ENCODE measurements at places on chromosomes 11 and 22.

- DNase-seq = no peak
Measured at GRCh38 chr11:13051257-13051656, 42.1 kb downstream of the RASSF10 start.

DNA sequence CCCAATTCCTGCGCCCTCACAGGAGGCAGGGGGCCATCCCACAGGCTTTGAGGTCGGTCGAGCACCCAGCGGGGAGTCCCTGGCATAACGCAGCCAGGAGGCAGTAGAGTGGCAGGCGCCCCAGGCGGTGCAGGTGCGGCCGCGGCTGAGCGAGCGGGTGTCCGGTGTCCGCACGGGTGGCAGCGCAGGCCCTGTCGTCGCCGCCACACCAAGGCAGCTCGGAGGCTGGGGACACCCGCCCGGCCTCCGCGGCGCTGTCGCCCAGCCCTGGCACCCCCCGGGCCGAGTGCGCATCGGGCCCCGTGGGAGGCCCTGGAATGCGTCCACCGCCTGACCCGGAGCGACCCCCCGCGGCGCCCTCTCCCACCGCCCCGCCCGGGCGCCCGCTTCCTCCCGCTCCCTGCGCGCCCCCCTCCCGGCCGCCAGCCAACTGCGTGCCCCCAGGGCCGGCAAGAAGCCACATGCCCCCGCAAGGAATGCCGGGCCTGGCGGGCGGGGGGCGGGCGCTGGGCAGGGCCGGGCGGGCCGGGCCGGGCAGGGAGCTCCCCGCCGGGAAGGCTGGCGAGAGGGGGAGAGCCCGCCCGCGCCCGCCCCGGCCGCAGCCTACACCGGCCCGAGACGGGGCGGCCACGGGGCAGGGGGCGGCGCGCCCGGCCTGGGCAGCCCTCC is 33.9 kb downstream of the PRDM11 start:
- peak; percentile 82 for DNase-seq

- peak; percentile 56 for DNase-seq
Measured at GRCh38 chr11:31641477-31642062, 132.0 kb downstream of the ELP4 start.

GRCh38 chr22:45612451-45612901 is 59.2 kb upstream of the ATXN10 start:
- DNase-seq = no peak

- DNase-seq = no peak
Measured at GRCh38 chr11:43358279-43358800, 380 bp upstream of the TTC17 start.

GRCh38 chr22:48883211-48883960 is 944.3 kb downstream of the BRD1 start:
- DNase-seq = no peak

- no peak for DNase-seq
Measured at GRCh38 chr22:44777364-44777755, 25.0 kb downstream of the ARHGAP8 start.

- DNase-seq = no peak
Measured at GRCh38 chr11:44188643-44189042, 93.2 kb downstream of the EXT2 start.

GRCh38 chr11:83011333-83012167 is 60.1 kb downstream of the RAB30 start:
- no peak for DNase-seq

GRCh38 chr11:31096191-31096805 is 273.2 kb downstream of the DCDC1 start:
- no peak for DNase-seq

GRCh38 chr11:134041791-134042696 is 26.8 kb upstream of the JAM3 start:
- DNase-seq = no peak

DNA sequence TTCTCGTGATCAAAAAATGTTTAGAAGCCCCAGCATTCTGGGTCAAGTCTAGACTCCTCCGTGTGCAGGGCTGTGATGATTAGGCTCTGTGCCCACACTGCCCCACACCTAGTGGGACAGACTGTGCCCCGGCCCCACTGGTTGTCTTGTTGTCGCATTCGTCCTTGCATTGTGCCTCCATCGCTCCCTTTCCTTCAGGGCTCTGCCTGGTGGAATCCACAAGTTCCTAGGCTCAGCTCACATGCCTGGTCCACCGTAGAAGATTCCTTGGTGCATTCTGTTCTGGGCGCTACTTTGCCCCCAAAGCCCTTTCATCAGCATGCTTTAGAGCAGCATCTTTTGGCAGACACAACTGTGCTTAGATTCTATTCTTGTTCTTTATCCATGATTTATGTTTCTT is 23.5 kb upstream of the THY1 start:
- DNase-seq = no peak

DNA sequence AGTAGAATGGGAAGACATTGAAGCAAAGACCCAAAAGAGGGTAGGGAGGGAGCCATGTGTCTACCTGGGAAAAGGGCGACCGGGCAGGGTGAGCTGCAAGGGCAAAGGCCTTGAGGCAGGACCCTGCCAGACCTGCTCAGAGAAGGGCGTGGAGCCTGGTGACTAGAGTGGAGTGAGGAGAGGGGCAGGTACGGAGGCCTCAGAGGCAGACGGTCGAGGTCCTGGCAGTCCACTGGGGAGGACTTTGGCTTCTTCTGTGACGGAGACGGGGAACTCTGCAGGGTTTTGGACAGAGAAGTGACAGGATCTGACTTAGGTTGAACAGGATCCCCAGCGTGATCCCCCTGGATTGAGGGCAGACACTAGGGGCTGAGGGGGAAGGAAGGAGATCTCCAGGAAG is 12.9 kb downstream of the RIBC2 start:
- DNase-seq = no peak

DNA sequence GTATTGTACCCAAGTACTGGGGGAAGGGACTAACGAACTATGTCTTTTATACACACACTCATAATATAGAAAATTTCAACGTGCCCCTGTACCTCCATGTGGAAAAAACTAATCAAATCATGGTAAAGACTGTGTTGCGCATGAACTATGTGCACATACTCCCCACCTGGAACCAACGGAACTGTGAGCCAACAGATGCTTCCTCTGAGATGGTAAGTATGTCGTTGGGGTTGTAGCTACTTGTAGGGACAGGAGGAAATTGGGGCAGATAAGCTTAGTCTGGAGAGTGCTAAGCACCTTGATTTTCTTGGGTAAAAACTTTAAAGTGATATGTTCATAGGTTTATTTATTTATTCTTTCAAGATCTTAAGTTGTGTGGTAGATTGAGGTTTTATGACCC is 40.1 kb downstream of the GLYAT start:
- DNase-seq = no peak

DNA sequence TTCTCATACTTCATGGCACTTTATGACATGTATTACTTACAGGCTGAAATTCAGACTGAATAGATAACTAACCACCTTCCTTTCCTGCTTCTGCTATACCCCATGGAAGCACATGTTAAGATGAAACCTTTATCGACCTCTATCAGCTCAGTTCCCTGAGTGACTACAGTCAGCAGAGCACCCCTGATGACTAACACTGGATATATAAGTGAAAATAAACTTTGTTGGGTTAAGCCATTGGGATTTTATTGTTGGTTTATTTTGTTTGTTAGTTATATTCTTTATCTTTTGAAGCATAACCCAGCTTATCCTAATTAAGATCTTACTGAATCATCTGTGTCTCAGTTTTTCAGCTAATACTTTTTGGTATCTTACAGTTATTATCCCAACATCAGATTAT is 23.0 kb upstream of the MAML2 start:
- no peak for DNase-seq

DNA sequence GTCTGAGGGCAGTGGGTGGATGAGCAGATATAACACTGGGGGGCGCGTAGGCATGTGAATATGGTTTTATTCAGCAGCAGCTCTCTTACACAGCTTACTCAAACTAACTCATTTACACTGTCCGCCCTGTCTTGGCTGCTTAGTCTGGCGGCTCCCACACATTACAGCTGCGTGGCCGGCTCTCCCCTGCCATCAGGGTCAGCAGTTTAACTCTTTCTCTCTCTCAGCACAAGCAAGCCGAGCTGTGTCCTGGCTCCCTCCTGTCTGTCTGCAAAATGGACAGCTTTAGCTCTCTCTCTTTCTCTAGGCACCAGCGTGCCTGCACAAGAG is 1310.1 kb upstream of the RAG2 start:
- no peak for DNase-seq

GRCh38 chr11:61694946-61695706 is 14.9 kb downstream of the DAGLA start:
- peak; percentile 49 for DNase-seq

GRCh38 chr11:34613015-34613414 is 7.9 kb upstream of the EHF start:
- no peak for DNase-seq

DNA sequence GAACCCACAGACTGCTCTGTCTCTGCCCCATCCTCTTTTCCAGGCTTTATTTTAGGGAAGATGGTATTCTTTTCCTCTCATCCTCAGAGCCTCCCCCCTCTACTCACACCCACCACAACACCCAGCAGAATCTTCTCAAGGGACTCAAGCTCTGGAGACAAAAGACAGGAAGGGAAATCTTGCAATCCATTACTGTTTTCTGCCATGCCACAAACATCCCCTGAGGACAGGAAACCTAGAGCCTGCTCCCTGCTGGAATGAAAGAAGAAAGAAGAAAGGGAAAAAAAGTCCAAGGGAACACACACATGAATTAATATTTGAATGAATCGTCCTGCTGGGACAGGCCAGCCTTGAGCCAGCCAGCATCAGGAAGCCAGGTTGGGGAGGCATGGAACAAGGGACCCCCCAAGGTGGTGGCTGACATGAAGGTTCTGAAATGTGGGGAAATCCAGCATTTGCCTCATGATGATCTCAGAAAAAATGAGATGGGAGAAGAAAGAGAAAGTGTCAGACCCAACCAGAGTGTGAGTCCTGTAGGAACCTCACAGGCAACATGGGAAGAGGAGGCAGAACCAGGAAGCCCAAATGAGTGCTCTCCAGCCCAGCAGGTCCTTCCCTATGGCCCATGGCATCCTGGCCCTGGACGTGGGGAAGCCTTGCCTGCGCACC is 34.0 kb downstream of the SLCO2B1 start:
- DNase-seq = no peak

GRCh38 chr11:112366777-112367176 is 106.1 kb upstream of the PLET1 start:
- DNase-seq = no peak

GRCh38 chr22:38967451-38968450 is 10.3 kb downstream of the APOBEC3A start:
- peak; percentile 26 for DNase-seq

GRCh38 chr22:42444077-42444904 is 12.1 kb upstream of the NFAM1 start:
- DNase-seq = peak; percentile 63

DNA sequence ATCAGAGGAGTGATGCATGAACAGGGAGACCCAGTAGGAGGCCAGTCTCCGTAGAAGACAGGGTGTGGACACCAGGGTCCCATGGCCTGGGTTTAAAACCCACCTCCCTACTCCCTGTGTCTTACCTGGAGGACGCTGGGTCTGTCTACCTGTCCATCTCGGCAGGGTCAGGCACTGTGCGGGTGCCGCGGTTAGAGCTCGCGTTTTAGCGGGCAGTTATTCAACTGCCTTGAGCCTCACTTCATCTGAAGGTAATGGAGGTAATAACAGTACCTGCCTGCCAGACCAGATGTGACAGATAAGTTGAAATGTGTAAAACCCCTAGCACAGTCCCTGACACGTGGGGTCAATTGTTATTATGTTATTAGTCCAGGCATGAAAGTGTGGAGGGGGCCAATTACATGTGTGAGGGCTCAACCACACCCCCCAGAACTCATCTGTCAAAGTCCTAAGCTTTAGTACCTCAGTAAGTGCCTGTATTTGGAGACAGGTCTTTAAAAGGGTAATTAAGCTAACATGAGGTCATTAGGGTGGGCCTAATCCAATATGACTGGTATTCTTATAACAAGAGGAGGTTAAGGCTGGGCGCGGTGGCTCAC is 8.1 kb upstream of the UPK3A start:
- no peak for DNase-seq

DNA sequence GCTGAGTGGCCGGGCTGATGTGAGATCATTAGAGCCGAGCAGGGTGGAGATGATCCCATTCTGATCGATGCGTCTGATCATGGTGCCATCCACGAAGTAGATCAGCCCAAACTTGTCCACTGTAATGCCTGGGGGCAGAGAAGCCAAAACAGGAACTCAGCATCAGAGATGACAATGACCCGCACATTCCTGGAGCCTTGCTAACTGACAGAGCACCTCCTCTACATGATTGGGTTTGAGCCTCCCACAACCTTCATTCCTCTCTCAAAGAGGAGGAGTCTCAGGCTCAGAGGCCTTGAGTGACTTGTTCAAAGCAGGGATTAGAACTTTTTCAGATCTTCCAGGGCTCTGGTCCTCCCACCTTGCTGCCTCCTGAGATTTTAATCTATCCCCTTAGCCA is 133.7 kb upstream of the NARS2 start:
- DNase-seq = peak; percentile 23

DNA sequence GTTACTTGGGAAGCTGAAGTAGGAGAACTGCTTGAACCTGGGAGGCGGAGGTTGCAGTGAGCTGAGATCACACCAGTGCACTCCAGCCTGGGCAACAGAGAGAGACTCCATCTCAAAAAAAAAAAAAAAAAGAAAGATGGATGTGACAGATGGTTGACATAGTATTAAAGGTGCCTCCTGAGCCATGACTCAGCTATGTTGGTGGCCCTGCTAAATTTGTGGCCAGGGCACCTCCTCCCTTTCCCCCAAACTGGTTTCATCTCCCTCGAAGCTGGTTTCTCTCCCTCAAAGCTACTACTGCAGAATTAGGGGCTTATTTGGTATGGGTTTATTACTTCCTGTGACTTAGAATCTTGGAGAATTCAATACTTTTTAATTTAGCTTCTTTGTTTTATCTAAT is 31.5 kb downstream of the SDHD start:
- no peak for DNase-seq

DNA sequence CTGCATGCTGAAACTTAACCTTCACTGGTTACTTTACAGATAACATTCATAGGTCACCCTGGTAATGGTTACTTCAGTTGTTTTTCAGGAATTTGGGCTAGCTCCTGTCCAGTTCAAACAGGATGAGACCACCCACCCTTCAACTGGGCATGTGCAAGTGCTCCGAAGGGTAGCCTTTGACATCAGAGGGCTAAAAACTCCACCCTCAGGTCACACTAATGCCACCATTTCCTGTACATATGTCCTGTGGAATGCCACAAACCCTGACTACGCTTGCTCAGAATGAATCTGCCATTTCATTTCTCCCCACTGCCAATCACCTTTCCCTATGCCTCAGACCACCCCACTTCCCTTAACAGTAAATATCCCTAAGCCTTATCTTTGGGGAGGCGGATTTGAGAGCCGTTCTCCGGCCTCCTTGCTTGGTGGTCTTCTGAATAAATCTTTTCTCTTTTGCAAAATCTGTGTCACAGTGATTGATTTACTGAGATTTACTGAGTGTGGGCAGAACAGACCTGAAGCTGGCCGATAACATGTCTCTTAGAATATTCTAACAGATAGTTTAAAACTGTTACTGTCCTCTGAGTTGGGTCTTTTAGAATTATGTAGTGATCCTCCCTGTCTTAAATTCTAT is 25.4 kb upstream of the FXYD2 start:
- DNase-seq = no peak

DNA sequence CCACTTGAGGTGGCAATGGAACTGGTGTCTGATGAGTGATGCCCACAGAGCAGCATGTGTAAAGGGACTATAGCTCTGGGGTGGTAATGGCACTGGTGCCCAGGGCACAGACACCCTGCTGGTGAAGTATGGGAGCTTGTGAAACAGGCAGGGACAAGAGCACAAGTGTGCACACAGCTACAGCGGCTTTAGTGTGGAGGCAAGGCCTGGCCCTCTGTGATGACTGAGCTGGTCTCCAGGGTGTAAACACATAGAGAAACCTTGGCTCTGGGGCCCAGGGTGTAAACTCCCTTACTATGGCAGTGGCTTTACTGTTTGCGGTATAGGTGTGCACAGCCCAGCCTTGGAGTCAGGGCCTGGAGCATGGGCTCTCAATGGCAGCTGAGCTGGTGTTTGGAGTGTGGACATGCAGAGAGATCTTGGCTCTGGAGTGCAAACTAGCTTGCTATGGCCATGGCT is 46.3 kb downstream of the BIRC2 start:
- no peak for DNase-seq

All from SW480 (cell line).